Activated CD4-positive, alpha-beta T cell treated with anti-CD3 and anti-CD28 coated beads, Interleukin-2, Interleukin-6, amounts not matched to agents 100 ng/mL and 50 ng/mL, durations not matched to agents 16 hours and 8 hours (primary cell): ENCODE measurements at places on chromosomes 1 and 21.
A peak's percentile ranks its signal among the peaks of the same experiment; 100 is the strongest.

- DNase-seq = no peak
Observed at GRCh38 chr1:76627901-76628300, 239.4 kb upstream of the ST6GALNAC5 start.

DNA sequence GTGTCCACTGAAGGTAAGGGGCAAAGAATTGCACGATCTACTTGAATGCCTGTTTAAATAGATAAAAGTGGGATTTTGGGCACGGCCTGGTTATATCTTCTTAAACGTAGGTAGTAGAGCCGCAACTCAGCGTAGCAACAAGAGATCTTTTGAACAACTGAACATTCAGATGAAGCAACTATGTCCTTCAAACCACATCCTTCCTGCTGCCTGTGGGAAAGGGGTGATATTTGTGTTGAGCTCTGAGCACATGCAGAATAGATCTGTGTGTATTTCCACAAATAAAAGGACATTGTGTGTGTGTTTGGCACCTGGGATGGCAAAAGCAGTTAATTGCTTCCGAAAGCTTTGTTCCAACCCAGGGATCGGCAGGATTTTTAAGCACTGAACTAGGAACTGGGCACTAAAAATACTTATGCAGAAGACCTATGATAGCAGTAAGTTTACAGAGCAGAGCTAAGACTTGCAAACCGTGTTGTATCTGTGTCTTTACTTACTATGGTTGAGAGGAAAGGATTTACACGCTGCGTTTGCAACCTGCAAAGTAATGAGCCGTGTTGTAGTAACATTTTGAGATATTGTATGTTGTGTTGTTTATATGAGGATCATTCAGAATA is 333.4 kb downstream of the CHRM3 start:
- DNase-seq = peak; percentile 85

GRCh38 chr1:241627453-241628259 is 12.5 kb downstream of the CHML start:
- DNase-seq = peak; percentile 60

DNA sequence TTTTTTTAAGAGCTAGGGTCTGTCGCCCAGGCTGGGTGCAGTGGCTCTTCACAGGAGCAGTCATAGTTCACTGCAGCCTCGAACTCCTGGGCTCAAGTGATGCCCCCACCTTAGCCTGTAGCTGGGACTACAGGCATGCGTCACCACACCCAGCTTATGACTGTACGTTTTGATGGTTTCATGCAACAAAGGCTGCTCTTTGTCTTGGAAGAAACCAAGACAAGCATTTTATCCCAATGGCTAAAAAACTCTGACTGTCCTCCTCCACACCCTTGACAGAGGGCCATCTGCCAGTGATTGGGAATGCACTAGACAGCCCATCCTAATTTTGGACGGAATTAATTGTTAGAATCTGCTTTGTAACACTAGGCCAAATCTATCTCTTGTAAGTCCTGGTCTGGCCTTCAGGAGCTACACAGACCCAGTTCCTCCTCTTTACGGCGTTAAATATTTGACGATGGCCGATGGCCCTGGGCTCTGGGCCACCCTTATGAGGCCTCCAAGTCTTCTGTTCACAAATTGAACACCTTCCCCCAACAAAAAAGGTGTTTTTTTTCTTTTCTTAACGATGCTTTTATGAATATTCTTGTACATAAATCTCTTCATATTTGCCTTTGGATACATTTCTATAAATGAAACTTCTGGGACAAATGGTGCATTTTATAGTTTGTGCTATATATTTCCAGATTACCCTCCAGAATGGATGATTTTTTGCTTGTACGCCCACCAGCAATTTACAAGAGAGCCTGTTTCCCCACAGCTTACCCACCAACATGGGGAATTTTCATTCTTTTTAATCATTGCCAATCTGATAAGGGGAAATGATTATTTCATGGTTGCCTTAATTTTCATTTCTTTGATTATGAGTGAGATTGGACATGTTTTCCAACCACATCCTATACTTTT is 104.8 kb upstream of the SLC25A33 start:
- DNase-seq = no peak

GRCh38 chr1:67537667-67538018 is 107.4 kb upstream of the SERBP1 start:
- DNase-seq = no peak

DNA sequence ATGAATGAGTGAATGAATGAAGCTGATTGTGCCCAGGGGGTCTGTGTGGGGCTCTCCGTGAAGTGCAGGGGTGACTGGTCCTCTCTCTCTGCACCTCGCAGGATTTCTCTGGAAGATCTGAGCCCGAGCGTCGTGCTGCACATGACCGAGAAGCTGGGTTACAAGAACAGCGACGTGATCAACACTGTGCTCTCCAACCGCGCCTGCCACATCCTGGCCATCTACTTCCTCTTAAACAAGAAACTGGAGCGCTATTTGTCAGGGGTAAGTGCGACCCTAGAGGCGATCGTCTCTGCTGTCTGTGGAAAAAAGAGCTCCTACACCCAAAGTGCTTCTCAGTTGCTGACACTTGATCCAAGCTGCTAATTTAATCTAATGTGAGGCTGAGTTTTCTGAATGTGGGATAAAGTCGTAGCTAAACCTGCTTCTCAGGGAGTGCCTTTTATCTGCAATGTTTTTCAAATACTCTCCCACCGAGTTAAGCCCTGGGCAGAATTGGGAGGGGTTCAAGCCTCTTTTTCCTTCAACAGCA is 101.7 kb downstream of the HUNK start:
- DNase-seq = peak; percentile 33

DNA sequence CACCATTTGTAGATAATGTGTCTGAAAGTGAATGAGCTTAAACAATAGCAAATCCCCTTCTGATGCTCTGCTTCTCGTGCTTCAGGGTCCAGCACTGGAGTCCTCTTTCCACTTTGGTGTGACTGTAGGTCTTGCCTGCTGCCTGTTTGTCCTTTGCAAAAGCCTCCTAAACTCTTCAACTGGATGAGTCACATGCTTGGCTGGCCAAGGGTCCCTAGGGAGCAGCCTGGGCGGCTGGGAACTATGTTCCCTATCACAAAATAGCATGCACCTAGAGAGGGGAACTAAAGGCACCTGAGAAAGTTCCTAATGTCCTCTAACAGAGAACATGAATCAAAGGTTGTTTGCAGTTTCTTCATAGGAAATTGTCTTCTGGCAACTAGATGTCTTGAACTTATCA is 607.2 kb upstream of the PLXNA2 start:
- no peak for DNase-seq

DNA sequence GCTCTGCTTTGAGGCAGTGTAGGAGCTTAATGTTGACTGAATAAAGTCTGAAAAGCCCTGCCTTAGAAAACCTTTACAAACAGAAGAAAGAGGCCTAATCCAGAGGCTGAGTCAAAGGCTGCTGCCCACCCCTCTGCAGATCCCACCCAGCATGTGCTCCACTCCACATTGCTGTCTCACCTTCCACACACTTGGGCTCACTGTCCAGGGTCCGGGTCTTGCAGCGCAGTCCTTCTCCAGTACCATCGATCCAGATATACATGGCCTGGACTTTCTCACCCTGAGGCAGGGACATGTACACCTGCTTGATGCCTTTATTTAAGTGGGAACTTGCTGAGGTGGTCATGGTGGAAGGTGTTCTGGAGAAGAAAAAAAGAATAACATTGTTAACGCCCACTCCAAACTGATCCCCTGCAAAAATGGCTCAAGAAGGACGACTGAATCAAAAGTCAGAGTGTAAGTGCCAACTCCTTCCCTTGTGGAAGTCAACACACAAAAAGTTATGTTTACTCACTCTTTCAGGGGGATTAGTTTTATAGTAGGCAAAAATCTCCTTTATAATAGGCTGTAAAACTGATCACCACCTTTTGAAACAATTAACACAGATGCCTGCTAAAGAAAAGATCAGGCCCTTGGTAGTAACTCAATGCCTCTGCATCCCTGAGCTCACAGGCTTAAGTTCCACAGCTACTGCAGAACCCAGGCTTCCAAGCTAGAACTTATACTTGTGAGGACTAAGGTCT is 3.0 kb downstream of the GLUL start:
- no peak for DNase-seq

DNA sequence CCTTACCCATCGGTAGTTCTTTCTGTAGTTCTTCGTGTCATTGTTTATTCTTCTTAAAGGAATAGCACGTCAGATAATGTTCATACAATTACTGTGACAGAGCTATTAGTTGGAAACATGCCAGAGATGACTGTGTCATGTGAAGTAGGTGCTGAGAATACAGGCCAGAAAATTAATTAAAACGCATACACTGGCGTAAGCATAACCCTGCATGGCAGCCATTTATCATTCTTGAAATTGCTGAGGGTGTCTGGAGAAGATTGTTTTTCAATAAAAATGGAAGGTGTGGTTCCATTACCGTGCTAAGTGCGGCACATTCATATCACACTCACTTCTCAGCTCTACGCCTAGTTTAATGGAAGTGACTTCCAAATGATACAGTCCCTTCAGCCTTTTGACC is 7.8 kb downstream of the ETS2 start:
- DNase-seq = no peak

DNA sequence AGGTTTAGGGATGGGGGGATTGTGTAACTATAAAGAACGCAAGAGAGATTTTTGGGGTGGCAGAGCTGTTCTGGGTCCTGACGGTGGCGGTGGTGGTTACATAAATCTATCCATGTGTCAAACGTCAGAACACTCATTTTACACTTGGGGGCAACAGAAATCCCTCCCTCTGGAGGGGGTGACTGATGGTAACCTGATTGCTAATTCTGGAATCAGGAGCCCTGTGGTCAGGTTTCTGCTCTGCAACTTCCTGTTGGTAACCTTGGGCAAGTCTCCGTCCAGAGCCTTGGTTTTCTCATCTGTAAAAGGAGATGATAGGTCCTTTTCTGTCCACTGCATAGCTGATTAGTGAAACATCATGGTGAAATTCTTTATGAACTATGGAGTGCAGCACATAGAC is 40.9 kb downstream of the ALPL start:
- no peak for DNase-seq

DNA sequence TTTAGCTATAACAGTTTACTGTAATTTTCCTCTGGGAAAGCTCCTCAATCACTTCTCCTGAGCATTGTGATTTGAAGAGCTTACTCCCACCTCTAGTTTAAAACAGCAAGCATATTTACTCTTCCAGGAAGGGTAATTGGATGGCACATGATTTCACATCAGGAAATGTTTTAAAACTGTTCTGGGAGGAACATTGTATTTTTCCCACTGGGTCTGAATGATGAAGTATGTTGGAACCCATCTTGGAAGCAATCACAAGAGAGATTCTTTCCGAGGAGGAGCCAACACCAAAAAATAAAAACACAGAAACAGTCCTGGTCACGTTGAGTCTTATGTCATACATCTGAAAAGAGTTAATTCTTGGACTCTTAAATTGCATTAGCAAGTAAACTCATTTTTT is 17.3 kb downstream of the MAP10 start:
- DNase-seq = no peak

DNA sequence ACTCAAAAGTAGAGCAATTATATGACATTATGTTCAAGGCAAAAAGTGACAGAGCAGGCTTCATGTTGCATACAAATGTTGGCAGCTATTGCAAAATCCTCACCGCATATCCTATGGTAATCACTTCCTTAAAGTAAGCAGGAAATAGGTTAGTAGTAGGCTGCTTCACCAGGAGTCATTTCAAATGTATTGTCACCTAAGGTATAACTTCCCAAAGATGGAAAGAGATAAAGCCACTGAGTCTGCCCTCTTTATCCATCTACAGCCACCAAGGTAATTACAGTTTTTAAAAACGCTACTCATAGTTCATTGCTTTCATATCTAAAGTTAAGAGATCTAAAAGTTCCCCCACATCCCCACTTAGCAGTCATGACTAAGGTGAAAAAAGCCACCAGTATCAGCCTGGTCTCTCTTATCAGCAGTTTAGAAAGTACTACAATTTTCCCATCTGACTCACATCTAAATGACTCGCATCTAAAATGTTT is 31.6 kb upstream of the UBE2U start:
- peak; percentile 19 for DNase-seq

DNA sequence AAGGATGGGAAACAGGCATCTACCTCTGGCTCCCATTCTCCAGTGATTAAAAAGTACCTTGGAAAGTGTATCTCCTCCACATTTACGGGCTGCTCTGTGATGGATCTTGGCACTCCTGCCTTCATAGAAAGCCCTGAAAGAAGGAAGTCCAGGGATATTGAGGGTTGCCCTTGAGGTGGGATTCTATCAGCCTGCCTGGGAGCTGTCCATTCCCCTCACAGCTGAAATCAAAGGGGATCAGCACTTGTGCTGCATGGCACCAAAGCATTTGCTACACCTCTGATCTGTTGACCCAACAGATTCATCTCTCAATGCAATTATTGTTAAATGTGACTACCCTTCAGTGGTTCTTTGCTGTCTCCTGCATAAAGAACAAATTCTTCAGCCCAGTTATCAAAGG is 442.0 kb upstream of the RUNX1 start:
- no peak for DNase-seq

DNA sequence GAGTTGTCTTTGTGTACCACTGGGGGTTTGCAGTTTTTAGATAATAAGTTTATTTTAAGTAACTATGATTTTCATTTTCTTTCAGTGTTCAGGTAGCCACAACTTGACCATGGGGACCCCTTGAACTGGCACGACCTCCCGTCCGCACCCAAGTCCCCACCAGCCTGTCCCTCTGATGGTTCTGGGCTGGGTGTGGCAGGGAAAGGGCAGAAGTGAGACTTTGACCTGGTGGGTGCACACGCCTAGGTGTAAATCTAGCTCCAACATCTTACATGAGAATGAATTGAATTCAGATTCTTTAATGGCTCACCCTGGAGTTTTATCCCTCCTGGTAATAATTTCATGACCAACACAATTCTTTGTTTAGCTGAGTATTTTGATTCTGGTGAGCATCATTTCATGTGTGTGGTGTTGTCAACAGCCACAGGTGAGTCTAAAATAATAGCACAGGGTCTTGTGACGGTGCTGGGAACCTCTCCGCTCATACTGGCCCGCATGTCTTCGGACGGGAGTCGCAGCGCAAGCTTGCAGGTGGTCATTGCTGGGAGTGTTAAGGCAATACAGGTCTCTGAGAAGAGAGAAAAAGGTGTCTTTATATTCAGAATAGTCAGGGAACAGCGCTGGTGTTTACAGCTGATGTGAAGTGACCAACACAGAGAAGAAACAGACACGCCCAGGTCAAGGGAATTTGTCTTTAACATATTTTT is 50.8 kb upstream of the POFUT2 start:
- no peak for DNase-seq
